ENCODE measurements at places on chromosomes 2 and 18. TPM values are rescaled to one million over a fixed set of nuclear protein-coding genes. Genes with fewer than 3 reads are reported as not detected.

The SMAD4 gene
- 66.8 TPM for total RNA-seq

- DNase-seq: no peak
Observed at GRCh38 chr18:50659091-50660003, 99.5 kb downstream of the MAPK4 start.

The NXPH2 gene
- not detected for total RNA-seq

The MALT1 gene
- total RNA-seq: 30.3 TPM

The GRB14 gene
- total RNA-seq: not detected

GRCh38 chr2:110669079-110669478, 8.8 kb downstream of the BUB1 start:
- no peak for DNase-seq

GRCh38 chr2:74369976-74370375, 10.1 kb downstream of the DCTN1 start:
- no peak for DNase-seq

GRCh38 chr2:63555931-63556330, 32.3 kb downstream of the WDPCP start:
- no peak for DNase-seq

- DNase-seq: no peak
Observed at GRCh38 chr2:22326250-22326649, 1058.7 kb upstream of the KLHL29 start.

- DNase-seq: no peak
Observed at GRCh38 chr2:31505111-31505510, 75.6 kb downstream of the SRD5A2 start.

The ASB18 gene
- not detected for total RNA-seq

- no peak for DNase-seq
Observed at GRCh38 chr2:18976168-18976961, 382.1 kb downstream of the OSR1 start.

The SPDYA gene
- total RNA-seq: 1.6 TPM

DNA sequence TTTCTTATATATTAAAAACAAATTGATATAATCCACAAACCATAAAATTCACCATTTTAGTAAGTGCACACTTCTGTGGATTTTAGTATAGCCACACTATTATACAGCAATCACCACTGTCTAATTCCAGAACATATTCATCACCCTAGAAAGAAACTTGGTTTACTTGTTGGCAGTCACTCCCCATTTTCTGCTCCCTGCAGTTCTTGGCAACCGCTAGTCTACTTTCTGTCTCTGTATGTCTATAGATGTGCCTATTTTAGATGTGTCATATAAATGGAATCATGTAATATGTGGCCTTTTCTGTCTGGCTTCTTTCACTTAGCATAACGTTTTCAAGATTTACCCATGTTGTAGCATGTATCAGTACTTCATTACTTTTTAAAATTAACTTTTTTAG, 5.7 kb downstream of the CKAP2L start:
- DNase-seq: no peak

- DNase-seq: no peak
Observed at GRCh38 chr2:28595323-28595722, 99.5 kb downstream of the PLB1 start.

The DNAH7 gene
- total RNA-seq: 0.20 TPM

DNA sequence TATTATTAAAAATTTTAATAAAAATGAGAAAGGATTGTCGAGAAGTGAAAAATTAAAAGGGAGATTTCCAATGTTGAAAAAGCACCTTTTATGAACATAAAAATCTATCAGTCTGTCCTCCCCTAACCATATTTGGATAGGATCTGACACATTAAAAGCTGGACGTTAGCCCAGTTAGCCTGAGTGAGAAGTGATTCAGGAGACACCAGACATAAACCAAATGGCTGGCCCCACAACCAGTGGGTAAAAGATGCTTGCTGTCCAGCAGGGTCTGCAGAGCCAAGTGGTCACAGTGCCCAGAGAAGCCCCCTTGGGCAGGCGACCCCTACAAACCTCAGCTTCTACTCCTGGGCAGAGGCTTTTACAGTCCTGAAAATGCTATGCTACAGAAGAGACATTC, 253.8 kb upstream of the LYPD1 start:
- DNase-seq: no peak

The GRHL1 gene
- 1.0 TPM for total RNA-seq

GRCh38 chr2:147600646-147601045, 244.2 kb upstream of the ACVR2A start:
- no peak for DNase-seq

- DNase-seq: no peak
Observed at GRCh38 chr2:214310319-214310718, 100.5 kb upstream of the VWC2L start.

The SH3YL1 gene
- total RNA-seq: 17.9 TPM

DNA sequence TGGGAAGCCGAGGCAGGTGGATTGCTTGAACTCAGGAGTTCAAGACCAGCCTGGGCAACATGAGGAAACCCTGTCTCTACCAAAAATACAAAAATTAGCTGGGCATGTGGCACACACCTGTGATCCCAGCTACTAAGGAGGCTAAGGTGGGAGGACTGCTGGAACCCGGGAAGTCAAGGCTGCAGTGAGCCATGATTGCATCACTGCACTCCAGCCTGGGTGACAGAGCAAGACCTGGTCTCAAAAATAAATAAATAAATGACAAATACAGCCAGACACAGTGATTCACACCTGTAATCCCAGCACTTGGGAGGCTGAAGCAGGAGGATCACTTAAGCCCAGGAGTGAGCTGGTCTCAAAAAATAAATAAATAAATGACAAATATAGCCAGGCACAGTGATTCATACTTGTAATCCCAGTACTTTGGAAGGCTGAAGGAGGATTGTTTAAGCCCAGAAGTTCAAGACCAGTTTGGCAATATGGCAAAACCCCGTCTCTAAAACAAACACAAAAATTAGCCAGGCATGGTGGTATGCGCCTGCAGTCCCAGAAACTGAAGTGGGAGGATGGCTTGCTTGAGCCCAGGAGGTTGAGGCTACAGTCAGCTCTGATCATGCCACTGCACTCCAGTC, 6.2 kb downstream of the KANSL3 start:
- DNase-seq: no peak

DNA sequence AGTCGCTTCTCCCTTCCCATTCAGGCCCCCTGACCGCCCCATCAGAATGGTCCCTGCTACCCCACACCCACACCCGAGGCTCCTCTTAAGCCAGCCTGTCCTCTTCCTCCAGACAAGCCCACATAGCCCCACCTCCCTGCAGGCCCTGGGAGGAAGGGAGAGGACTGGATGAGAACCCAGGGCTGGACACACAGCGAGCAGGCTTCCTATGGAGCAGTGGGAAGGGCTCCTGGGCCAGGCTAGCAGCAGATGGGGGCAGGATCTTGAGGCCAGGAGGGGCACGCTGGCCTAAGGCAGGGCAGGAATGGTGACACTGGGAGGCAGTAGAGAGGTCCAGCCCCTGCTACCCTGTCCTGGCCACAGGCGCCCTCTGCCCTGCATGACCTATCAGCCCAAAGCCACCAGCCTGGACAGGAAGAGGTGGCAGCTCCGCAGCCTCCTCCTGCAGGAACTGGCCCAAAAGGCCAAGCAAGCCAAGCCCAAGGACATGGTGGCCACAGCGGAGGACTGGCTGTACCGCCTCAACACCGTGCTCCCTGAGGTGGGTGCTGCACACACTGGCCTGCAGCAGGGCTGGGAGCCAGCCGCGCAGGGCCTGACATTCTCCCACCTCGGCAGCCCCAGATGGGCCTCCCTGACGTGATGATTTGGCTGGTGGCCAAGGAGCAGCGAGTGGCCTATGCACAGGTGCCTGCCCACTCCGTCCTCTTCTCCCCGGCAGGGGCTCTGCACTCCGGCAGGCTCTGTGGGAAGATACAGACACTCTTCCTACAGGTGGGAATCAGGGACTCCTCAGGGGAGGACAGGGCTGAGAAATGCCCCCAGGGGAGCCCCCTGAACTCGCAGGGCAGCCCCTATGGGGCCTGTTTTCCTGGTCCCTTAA, 43.3 kb downstream of the FER1L5 start:
- DNase-seq: no peak

- DNase-seq: peak; percentile 46
Observed at GRCh38 chr2:196961889-196962288, 35.4 kb upstream of the PGAP1 start.

DNA sequence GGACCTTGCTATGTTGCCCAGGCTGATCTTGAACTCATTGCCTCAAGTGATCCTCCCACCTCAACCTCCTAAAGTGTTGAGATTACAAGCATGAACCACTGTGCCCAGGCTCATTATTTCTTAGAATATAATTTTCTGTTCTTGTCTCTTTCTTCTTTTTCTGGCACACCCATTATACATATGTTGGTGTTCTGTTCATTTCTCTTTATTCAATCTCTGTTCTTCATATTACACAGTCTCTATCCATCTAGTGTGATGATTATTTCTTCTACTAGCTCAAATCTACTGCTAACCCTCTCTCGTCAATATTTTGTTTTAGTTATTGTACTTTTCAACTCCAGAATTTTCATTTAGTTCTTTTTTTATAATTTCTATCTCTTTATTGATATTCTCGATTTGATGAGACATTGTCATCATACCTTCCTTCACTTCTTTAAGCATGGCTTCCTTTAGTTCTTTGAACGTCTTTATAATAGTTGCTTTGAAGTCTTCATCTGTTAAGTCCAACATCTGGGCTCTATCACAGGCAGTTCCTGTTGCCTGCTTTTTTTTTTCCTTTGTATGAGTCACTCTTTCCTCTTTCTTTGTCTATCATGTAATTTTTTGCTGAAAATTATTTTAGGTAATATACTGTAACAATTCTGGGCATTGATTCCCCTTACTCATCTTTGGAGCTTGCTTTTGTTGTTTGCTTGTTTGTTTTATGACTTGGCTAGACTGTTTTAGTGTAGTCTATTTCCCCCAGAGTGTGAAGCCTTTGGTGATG, 196.4 kb upstream of the NABP1 start:
- no peak for DNase-seq

- DNase-seq: no peak
Observed at GRCh38 chr2:184920451-184920965, 322.2 kb downstream of the ZNF804A start.

DNA sequence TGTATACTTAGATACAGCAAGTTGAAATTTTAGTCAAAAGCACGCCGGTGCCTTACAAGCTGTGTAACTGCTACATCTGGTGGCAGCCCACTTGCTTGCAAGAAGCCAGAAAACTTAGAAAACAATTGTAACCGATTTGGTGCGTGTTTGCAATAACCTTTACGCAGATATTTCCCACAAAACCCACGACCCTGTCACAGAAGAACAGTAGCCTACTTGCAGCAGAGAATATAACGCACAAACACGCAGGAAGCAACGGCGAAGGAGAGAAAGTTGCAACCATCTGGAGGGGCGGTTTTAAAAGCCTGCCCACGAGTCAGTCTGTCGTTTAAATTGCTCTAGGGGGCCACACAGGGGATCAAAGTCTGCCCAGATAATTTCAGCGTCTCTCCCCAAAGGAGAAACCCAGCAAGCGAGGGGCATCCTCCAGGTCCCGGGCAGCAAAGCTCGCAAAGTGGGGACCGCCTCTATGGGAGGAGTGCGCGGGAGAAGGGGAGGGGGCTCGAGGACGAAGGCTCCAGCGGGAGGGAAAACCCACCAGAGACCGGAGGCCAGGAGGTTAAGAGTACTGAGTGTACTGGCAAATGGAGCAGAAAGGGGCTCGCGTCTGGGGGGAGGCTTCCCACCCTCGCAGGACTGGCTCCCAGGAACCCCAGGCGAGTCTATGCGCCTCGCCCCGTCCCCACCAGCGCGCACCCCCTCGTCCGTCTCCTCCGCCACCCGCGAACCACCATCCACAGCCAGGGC, 1.1 kb downstream of the TLK1 start:
- peak; percentile 63 for DNase-seq

The GPR45 gene
- total RNA-seq: not detected

DNA sequence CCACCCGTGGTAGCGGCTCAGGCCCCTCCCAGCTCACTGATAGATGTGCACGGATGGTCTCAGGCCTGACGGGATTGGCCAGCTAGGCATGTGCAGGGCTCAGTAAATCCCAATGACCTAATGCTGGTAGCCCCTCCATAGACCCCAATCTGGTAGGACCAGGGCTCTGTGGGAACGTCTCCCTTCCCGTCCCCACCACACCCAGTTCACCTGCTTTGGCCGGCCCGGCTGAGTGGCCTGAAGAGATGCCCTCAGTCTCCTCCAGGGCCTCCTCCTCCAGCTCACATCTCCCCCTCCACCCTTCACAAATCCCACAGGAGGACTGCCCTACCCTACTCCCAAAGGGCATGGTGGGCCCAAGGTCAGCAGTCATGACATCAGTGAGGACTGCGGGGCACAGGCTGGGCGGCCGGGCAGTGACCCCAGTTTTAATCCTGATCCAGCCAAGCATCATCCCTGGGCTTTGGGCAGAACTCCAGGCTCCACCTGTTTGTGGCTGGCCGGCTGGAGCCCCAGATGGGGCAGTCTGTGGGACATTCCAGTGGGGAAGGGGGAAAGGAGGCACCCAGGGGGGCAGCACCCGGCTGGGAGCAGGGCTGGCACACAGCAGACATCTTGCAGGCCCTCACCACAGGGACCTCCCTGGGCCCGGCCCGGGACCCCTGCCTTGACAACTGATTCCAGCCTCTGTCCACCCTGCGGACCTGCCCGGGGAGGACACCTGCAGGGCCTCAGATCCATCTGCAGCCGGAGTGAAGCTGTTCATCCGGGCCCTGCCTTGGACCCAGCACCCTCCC, 2.3 kb downstream of the KIF1A start:
- DNase-seq: peak; percentile 40

The LCT gene
- 0.41 TPM for total RNA-seq

- DNase-seq: no peak
Observed at GRCh38 chr18:36328916-36329315, 31.4 kb downstream of the FHOD3 start.

DNA sequence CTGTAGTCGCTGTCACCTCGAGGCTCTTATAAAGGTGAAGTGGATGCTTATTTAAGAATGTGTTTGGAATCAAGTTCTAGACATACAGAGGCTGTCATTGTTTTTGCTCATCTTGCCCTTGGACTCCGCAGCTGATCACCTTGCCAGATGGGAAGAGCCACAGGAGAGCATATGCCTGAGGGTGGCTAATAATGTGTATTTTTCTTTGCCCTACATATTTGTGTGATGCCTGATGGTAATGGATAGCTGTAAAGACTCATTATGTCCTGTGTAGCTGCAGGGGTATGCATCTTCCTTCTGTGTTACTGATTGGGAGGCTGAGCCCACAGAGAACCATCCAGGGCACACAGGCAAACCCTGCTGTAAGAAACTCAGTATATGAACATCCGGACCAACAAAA, 61.7 kb downstream of the PRKCE start:
- DNase-seq: no peak

GRCh38 chr18:57060814-57061213, 86.1 kb upstream of the BOD1L2 start:
- no peak for DNase-seq

The NAT8 gene
- total RNA-seq: not detected

- no peak for DNase-seq
Observed at GRCh38 chr18:25016181-25016580, 335.8 kb downstream of the ZNF521 start.

The SH2D6 gene
- total RNA-seq: 0.82 TPM

All from activated CD8-positive, alpha-beta memory T cell treated with anti-CD3 and anti-CD28 coated beads, Interleukin-2, amount 10 ng/mL, durations not matched to agents 7 days and 5 days (primary cell).